ENCODE measurements at places on chromosomes 4 and X.

GRCh38 chr4:54276641-54277430 is 47.7 kb downstream of the PDGFRA start:
- DNase-seq = no peak

DNA sequence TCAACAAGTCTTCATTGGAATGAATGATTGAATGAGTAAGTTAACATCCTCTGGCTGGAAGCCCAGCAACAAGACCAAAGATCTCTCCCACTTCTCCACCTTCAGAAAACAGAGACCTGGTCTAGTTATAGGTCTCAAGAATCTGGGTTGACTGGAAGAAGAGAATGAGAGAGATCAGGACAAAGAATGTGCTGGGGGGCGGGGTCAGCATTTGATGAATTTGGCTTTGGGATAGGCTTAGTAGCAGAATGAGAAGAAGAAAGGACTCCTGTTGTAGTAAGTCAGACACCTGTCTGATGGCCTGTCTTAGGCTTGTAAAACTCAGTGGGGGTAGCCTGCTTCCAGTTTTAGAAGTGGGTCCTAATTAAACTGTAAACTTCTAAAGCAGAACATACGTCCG is 51.0 kb downstream of the TRIM2 start:
- DNase-seq = no peak

DNA sequence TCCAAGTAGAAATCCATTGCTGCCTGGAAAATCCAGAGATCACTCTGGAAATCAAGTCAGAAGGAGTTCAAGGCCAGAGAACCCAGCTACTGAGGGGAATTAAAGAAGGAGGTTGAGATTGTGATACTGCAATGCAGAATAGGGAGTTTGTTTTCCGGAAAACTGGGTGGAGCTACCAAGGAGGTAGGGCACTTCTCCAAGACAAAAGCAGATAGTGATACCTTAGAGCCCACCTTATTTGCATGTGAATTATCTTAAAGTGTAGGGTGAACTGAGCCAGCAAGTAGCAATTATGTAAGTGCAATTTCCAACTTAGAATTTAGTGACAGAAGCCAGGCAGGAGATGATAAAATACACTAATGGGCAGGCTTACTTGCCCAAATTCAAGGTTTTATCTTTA is 178.9 kb downstream of the MID1 start:
- no peak for DNase-seq

GRCh38 chr4:11151500-11151899 is 277.2 kb downstream of the HS3ST1 start:
- DNase-seq = no peak
